ENCODE measurements at places on chromosomes 4 and X.

DNA sequence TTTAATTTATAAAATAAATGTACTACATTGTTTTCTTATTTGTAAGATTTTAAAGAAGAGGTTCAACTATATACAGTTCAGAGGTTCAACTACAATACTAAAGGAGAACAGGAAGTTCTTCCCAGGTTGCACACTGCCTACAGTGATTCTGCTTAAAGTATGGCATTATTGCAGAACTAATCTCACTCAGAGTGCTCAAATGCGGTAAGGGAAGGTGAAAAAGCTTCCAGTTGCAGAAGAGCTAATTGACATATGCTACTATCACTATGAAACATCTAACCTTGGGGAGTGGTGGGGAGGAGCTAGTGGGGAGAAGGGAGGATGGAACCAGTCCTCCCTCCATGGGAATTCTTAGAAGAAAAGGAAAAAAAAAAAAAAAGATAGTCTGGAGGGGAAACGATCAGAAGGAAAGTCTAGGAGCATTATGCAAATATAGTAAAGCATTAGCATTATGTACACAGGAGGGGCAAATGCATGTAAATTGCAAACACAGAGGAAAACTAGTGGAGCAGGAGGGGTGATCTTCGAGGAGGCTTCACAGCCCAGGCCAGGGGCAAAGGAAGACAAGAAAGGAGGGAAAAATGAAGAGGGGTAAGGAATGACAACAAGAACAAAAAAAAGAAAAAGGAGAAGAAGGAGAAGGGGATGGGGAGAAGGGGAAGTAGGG lies 32.0 kb upstream of the MMAA start:
- no peak for DNase-seq

GRCh38 chrX:40474645-40475044 lies 106.1 kb upstream of the ATP6AP2 start:
- no peak for DNase-seq

DNA sequence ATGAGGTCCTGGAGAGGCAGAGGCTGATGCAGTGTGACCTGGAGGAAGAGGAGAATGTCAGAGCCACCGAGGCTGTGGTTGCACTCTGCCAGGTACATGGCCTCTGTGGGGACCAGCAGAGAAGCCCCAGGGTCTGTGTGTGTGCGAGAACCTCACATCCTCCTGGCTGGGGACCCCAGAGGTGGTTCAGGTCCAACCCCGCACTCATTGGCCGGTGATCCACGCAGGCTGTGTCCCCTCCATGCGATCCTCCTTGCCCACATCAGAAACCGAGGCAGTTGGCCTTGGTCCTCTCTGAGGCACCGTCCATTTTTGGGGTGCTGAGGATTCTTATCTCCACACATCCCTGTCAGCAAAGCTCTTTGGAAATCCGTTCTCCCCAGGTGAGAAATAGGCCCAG lies 45.3 kb downstream of the EVC start:
- no peak for DNase-seq

GRCh38 chr4:128782076-128782715 lies 27.3 kb upstream of the JADE1 start:
- DNase-seq = no peak

DNA sequence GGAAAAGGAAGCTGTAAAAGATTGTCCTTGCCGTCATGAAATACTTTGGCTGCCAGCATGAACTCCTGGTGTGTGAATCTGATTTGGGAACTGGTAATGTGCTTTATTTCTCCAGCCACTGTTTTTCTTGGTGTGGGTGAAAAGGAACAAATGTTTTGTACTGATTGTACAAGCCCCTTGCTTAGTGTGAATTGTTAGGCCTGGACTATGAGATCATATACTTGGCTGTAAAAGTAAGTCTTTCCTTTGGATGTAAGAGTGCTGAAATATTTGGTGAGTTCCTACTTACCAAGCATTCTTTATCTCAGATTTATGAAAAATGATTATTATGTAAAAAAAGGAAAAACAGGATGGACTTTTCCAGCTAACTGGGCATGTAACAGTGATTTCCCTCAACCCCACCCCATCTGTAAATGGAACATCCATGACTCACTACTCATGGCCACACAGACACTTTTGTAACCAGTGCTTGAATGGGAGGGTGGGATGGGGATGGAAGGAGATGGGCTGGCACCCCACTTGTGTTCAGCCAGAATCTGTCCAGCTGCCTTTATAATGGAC lies 6.3 kb downstream of the FNIP2 start:
- DNase-seq = no peak

GRCh38 chr4:87601361-87601760 lies 7.0 kb upstream of the DSPP start:
- DNase-seq = no peak

GRCh38 chrX:132671229-132671641 lies 182.4 kb upstream of the MBNL3 start:
- DNase-seq = no peak

DNA sequence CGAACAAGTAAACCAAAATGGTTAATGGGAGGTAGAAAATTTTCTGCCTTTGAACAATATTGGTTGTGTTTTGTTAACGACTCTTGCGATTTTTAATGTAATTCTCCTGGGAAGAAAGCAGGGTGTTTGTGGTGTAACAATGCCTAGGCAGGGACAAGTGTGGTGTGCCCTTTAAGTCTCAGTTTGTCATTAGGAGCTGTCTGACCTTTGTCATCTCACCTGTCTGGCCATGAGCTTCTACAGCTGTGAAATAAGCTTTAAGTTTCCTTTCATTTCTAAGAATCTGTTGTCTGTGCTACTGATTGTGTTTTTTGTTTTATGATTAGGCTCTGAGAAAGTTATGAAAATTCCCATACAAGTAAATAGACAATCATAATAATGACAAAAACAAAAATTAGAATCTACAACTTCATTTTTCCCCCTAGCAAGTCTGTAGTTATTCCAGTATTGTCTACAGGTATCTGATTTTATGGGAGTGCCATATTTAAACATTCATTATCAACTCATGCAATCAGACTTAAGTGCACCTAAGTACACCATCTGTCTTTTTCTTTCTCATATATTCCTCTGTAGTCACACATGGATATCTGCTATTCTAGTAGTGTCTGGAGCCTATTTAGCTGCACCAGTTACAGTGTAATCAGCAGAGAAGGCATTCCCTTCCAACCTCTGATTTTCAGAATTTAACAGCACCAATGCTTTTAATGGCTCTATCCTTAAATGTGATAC lies 203.5 kb downstream of the PPARGC1A start:
- no peak for DNase-seq

DNA sequence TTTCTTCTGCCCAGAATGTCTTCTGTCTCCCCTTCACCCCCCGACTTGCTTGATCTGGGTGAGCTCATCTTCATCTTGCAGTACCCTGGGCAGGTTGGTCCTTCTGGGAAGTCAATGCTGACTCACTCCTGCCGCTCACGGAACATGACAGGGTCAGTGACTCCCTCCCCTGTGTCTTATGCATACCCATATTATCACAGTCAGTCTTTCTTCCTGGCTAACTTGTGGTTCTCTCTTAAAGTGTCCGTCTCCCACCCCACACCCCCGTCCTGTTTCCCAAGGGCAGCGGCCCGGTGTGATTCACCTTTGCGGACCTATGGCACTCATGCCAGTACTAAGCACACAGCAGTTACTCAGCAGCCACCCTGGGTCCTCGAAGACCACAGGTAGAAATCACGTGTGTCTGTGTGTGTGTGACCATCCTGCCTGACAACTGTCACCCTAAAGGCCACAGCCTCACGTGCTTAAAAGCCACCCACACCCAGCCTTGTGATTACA lies 17.7 kb downstream of the IQSEC2 start:
- DNase-seq = no peak

- DNase-seq = no peak
Measured at GRCh38 chr4:55615008-55615407, 21.1 kb downstream of the NMU start.

GRCh38 chrX:11791537-11791936 lies 33.5 kb downstream of the MSL3 start:
- no peak for DNase-seq

DNA sequence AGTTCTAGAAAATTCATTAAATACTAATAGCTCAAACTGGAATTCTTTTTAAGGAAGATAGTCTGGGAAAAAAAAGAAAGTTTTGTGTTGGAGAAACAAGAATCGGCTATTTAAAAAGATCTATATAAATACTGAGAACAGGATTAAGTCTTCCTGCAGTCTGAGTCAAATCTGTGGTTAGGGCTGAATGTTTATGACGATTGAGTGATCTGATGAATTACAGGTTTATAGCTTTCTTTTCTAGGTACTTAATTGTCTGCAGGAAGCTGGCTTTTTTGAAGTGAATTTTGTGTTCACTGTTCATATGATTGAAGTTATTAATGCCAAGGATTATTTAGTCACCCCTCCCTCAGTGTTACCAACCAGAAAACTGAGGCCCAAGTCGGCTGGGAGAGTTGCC lies 42.2 kb downstream of the TLL1 start:
- DNase-seq = no peak

GRCh38 chr4:155220025-155220424 lies 11.6 kb downstream of the NPY2R start:
- DNase-seq = no peak

DNA sequence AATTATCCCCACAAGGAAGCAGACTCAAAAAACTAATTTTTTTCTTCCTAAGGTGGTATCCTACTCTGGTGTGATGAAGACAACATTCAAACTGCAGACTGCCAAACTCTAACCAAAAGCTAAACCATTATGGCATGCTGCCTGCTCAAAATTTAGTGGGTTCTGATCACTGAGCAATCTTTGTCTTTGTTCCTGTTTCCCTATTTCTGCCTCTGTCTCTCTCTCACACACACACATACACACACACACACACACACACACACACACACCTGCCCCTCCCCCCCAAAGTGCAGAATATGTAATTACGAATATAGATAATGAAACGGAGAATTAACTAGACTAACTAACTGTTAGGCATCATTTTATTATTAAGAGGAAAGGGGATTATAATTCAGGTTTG lies 1278.6 kb downstream of the PCDH7 start:
- no peak for DNase-seq

DNA sequence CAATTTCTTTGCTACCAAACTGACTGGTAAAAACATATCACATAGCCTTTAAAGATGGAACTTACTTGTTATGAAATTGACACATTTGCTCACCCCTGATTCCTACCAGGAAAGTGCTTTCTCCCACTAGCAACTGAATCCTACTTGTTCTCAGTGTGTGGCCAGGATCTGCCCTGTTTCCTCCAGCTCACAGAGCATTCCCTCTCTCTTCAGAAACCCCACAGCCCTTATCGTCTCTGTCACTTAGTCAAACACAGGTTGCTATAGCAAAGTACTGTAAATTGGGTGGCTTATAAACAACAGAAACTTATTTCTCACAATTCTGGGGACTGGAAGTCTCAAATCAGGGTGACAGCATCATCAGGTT lies 265.2 kb upstream of the BOD1L1 start:
- no peak for DNase-seq

GRCh38 chrX:6299724-6300123 lies 71.1 kb upstream of the NLGN4X start:
- no peak for DNase-seq

DNA sequence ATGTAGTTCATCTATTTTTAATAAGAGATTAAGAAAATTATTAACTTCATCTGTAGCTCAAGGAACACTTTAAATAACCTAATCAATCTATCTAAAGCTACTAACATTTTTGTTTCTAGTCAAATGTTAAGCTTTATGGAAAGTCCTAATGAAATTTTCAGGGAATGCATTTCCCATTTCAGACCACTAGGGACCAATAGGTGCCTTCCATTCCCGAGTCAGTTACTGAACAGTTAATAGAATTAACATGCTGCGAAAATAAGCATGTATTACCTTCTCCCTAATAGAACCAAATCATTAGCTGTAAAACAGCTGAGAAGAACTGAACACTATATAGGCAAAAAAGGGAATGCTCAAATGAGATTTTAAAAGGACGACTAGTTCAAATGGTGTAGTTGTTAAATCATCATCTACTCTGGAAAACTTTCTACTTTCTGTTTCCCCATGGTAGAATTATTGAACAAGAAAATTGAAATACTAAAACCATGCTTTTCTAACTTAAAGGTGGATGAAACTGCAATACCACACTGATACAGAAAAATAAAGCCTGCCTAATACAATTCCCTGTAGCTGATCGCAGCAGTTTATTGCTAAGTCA lies 22.5 kb downstream of the STX18 start:
- DNase-seq = no peak

GRCh38 chr4:1065732-1066131 lies 47.6 kb downstream of the RNF212 start:
- no peak for DNase-seq

- DNase-seq = no peak
Measured at GRCh38 chr4:24116107-24116506, 226.3 kb upstream of the PPARGC1A start.

- DNase-seq = no peak
Measured at GRCh38 chrX:109927663-109928273, 75.1 kb upstream of the TMEM164 start.

DNA sequence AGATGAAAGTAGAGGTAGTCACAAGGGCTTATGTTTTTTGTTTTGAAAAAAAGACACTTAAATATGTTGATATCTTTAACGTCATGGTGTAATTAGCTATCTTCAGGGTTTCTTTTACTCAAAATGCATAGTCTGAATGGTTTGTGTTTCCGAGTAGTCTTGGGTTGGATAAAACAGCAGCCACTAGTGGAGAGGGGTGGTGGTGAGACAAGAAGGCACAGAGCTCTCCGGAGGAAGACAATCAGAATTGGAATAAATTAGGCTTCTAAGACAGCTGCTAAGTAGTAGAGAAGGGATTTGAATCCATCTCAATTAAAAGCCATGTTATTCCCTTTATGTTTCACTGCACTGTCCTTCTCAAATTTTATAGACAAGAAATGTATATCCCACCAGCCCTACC lies 240.4 kb upstream of the VEGFC start:
- DNase-seq = no peak

GRCh38 chrX:107168712-107169111 lies 37.5 kb downstream of the NUP62CL start:
- no peak for DNase-seq

DNA sequence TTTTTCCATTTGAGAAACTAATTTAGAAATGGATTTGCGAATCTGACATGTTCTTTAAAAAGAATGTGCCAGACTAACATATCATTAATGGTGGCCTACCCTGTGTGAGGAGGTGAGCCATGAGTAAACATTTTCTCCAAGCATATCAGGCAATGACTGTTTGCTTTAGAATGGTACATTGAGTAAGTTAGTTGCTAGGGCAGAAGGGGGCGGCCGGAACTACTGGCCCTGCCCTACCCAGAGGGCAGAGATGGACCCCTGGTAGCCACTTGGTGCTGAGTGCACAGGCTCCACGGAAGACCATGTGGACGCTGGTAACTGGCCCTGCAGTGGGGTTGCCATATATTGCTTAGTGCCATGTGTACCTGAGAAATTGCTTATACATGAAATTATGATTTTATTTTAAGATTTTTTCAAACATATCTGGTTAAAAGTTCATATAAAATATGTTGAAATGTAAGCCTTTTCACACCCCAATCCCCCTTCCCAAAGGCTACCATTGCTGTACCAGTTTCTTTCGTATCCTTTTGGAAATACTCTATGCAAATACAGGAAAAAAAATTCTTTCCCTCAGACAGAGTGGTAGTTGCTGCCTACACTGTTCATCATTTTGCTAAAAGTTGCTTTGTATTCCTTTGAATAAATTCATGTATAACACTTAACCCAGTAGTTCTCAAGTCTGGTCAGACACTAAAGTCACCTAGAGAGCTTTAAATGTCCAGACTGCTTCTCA lies 8.8 kb downstream of the FNIP2 start:
- DNase-seq = no peak

GRCh38 chrX:31302573-31303075 lies 230.8 kb upstream of the FTHL17 start:
- DNase-seq = no peak

- no peak for DNase-seq
Measured at GRCh38 chrX:133229361-133229760, 11.2 kb upstream of the TFDP3 start.

- DNase-seq = no peak
Measured at GRCh38 chrX:23434356-23434884, 99.8 kb downstream of the PTCHD1 start.

Measured in LNCaP clone FGC (cell line).